NCI-H1092 (cell line): ENCODE measurements at places on chromosomes 5 and 9.

- DNase-seq: no peak
Measured at GRCh38 chr5:691817-692528, 1.2 kb downstream of the TPPP start.

- no peak for DNase-seq
Measured at GRCh38 chr9:108377881-108378280, 477.9 kb downstream of the ACTL7B start.

- DNase-seq: no peak
Measured at GRCh38 chr5:107593009-107593408, 77.7 kb downstream of the EFNA5 start.

DNA sequence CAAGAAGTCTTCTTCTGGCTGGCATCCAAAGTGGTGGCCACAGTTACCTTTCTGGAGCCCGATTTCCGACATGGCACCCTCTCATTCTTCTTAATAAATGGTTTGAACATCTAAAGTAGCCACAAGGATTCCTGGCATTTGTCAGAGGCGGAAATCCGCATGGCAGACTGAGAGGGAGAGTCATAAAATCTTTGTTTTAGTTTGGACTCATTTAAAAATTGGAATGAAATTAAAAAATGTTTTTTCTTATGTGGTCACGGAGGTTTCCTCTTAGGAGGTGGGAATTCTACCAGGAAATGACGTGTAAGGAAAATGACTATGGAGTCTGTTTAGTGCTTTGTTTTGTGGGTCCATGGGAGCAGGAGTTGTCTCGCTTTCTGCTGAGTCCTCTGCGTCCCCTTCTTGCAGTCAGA, 133.0 kb upstream of the PTCH1 start:
- no peak for DNase-seq

- no peak for DNase-seq
Measured at GRCh38 chr5:140246378-140247122, 56.4 kb downstream of the PFDN1 start.

DNA sequence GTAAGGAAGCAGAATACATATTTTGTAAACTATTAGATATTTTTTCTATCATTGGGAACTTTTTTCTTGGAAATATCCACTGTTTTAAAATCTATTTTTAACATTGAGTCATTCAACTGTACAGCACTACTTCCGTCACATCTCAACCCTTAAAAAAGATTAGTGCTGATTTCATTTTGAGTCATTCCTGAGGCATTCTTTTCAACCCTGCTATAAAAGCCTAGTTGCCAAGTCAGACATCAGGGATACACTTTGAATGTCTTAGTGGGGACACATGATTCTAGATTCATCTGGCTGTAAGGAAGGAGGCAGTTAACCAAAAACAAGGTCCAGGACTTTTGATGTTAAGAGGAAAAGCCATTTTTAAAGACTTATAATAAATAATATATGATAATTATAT, 160.9 kb downstream of the GIN1 start:
- DNase-seq: no peak

GRCh38 chr5:176837707-176838115, 27.4 kb downstream of the UNC5A start:
- no peak for DNase-seq

- DNase-seq: no peak
Measured at GRCh38 chr5:122151640-122152039, 22.3 kb downstream of the ZNF474 start.

DNA sequence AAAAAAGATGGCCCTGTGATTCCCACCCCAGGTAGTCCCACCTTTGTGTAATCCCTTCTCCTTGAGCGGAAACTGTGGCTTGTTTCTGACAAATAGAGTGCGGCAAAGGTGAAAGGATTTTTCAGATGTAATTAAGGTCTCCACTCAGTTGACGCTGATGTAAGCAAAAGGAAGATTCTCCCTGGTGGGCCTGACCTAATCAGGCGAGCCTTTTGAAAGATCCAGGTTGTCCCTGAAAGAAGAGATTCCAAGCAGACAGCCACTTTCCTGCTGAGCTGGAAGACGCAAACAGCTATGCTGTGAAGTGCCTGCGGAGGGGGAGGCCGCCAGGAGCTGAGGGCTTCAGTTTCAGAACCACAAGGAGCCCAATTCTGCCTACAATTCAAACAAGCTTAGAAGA, 24.1 kb downstream of the PTGES start:
- no peak for DNase-seq

- DNase-seq: no peak
Measured at GRCh38 chr9:4298255-4299004, 1.4 kb downstream of the GLIS3 start.

GRCh38 chr5:98368141-98368540, 405.3 kb upstream of the RGMB start:
- no peak for DNase-seq

DNA sequence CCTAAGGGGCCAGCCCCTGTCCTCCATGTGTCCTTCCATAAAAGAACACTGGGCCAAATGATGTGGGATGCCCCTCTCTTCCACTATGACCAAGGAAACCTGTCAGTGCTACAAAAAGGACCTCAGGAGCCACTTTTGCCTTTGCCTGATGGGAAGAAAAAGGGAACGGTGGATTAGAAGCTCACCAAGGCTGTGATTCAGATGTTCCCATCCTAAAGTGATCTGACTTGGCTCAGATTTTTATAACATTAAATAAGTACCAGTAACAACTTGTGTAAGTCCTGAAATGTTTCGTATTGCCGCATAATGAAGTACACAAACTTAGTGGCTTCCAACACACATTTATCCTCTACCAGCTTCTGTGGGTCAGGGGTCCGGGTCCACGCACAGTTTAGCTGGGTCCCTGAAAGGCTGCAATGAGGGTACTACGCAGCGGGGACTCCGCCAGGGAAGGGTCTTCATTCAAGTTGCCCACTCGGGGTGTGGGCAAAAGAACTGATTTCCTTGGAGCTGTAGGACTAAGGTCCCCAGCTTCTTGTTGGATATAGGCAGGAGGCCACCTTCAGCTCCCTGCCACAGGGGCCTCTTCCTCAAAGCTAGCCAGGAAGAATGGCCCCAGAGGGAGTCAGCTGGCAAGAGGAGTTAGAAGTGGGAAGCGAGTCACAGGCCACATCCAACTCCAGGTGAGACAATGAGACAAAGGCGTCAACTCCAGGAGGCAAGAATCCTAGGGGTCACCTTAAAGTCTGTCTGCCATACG, 60.4 kb downstream of the RAPGEF1 start:
- no peak for DNase-seq

DNA sequence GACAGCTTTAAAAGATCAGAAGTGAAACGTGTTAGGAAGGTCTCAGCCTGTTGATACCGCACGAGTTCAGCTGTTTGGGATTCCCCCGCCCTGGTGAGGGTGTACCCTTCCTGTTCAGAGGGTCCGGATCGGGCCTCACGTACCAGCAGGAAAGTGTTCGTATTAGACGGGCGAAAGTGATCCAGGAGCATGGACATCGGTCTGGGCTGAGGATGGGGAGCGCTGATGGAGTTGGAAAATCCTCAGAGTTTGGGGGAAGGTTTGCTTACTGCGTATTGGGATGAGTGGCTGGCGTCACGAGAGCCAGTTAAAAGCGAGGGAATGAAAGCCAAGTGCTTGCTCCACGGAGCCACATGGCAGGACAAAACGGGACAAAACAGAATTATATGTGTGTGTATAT, 47.4 kb downstream of the IRX2 start:
- DNase-seq: no peak

- no peak for DNase-seq
Measured at GRCh38 chr5:57576317-57576716, 93.7 kb upstream of the ACTBL2 start.

DNA sequence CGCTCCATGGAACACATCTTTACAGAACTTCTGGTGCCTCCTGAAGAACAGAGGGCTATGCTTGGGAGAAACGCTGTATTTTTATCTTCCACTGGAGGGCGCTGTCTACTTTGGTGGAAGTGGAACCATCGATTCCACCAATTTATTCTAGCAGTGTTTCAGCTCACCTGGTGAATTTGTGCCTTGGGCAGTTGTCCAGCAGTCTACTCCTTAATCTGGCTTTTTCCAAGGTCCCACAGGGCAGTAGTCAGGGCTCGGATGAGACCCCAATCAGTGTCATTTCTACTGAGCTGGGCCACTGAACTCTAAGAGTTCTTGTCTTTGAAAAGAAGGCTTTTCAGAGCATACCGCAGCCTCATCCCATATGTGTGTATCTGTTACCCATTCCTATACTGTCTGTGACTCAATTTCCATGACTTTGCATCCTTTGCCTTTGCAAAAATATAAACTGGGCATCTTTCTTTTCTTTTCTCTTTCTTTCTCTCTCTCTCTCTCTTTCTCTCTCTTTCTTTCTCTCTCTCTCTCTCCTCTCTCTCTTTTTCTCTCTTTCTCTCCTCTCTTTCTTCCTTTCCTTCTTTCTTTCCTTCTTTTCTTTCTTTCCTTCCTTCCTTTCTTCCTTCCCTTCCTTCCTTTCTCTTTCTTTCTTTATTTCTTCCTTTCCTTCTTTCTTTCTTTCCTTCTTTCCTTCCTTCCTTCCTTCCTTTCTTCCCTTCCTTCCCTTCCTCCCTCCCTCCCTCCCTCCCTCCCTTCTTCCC, 138.4 kb upstream of the ZNF618 start:
- peak; percentile 57 for DNase-seq

GRCh38 chr5:78666041-78666444, 17.5 kb upstream of the LHFPL2 start:
- DNase-seq: no peak

- DNase-seq: peak; percentile 72
Measured at GRCh38 chr9:94002316-94003140, 47.4 kb upstream of the BARX1 start.

GRCh38 chr9:107138261-107138992, 144.7 kb upstream of the RAD23B start:
- no peak for DNase-seq

DNA sequence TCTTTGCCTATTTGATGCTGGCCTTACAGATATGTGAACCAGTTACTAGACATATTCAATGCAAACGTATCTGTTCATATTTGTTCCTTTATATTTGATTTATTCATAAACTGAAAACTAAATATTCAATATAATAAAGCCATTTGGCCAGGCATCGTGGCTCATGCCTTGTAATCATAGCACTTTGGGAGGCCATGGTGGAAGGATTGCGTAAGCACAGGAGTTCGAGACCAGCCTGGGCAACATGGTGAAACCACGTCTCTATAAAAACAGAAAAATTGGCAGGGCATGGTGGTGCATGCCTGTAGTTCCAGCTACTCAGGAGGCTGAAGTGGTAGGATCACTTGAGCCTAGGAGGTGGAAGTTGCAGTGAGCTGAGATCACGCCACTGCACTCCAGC, 49.2 kb upstream of the CTNNAL1 start:
- no peak for DNase-seq

DNA sequence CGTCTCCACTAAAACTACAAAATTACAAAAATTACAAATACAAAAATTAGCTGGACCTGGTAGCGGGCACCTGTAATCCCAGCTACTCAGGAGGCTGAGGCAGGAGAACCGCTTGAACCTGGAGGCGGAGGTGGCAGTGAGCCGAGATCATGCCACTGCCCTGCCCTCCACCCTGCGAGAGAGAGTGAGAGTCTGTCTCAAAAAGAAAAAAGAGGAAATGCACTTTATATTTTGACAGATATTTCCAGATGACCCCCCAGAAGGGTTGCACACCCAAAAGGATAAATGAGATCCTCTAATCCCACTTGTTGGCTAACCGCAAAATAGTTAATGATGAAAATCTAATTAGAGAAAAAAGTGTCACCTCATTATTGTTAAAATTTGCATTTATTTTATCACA, 2.2 kb downstream of the HSDL2 start:
- DNase-seq: no peak

GRCh38 chr5:68950125-68950524, 143.7 kb upstream of the SLC30A5 start:
- DNase-seq: no peak

GRCh38 chr9:113587471-113588031, 124.0 kb downstream of the RGS3 start:
- DNase-seq: no peak

DNA sequence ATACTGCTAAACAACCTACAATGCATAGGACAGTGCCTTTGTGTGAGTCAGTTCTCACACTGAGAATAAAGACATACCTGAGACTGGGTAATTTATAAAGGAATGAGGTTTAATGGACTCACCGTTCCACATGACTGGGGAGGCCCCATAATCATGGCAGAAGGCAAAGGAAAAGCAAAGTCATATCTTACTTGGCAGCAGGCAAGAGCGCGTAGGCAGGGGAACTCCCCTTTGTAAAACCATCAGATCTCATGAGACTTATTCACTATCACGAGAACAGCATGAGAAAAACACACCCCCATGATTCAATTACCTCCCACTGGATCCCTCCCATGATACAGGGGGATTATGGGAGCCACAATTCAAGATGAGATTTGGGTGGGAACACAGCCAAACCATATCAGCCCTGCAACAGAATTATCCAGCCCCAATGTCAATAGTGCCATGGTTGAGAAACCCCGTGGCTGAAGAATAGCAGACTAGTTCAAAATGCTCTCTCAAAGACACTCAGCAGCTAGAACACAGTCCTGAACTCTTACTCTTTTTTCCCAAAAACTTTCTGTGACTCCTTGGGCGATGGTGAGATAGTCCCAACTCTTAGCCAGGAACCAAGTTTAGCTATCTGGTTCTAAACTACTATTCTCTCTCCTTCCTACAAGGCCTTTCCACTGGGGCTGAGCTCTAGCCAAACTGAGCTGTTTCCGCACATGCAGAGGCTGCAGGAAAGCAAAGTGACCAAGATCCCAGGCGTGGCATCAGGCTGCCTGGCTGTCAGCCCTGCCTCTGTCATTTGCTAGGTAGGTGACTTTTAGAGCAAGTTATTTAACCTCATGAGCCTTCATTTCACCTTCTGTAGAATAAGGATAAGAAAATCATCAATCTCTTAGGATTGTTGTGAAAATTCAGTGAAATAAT, 21.7 kb downstream of the FAT2 start:
- DNase-seq: no peak

- DNase-seq: no peak
Measured at GRCh38 chr9:132090771-132091170, 11.1 kb upstream of the MED27 start.

DNA sequence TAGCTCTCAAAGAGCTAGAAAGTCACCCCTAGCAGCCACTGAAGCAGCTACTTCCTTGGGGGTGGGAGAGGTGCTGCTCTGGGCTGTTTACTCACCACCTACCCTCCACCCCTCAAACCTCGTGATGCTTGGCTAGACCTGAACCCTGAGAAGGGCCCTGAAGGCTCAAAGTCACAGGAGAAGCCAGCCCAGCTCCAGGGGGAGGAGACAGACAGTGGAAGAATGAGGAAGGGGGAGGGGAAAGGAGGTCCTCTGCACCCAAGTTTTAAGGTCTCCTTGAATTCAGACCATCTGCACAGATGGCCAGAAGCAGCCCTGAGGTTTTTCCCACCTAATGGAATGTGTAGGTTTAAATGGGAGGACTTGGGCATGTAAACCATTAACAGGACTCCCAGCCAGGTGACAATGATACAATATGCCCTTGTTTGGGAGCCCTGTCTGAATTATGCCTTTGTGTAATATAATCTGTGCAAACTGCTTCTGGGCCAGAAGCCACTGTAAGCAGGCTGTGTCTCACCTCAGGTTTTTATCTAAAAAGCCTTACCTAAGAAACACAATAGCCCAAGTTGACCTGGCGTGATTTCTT, 180.5 kb downstream of the PIK3R1 start:
- no peak for DNase-seq

- no peak for DNase-seq
Measured at GRCh38 chr5:122442938-122443337, 130.9 kb downstream of the SNCAIP start.
